Activated CD8-positive, alpha-beta memory T cell treated with anti-CD3 and anti-CD28 coated beads, Interleukin-2, amount 50 U/mL, for 4 hours (primary cell): ENCODE measurements at places on chromosomes 2 and 18.
A peak's percentile ranks its signal among the peaks of the same experiment; 100 is the strongest.

- no peak for DNase-seq
Observed at GRCh38 chr2:131659168-131659572, 131.5 kb downstream of the CCDC74A start.

- DNase-seq = no peak
Observed at GRCh38 chr18:51053814-51054213, 23.8 kb downstream of the SMAD4 start.

- DNase-seq = no peak
Observed at GRCh38 chr2:105553538-105554196, 154.8 kb upstream of the FHL2 start.

- no peak for DNase-seq
Observed at GRCh38 chr2:25587361-25587760, 86.0 kb downstream of the DTNB start.

GRCh38 chr18:3794537-3795348 lies 344.8 kb downstream of the TGIF1 start:
- no peak for DNase-seq

GRCh38 chr2:39069136-39069515 lies 51.7 kb downstream of the SOS1 start:
- DNase-seq = peak; percentile 16

DNA sequence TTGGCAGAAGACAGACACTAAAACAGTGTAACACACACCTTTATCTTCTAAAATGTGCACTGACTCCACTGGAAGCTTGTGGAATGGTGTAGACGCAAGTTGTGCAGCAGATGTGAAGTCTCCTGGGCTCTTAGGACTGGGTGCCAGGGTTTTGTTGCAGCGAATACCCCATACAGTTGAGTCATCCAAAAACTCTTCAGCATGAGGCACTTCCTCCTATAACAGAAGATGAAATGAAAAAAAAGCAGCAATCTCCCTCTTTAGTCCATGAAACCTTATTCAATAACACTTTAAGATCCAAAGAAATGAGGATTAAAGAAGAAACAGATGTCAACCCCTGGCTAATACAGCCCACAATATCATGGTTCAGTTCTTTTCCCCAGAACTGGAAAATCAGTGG lies 22.2 kb downstream of the BUB1 start:
- no peak for DNase-seq

- DNase-seq = peak; percentile 59
Observed at GRCh38 chr2:38959938-38960608, 70.4 kb downstream of the ARHGEF33 start.

DNA sequence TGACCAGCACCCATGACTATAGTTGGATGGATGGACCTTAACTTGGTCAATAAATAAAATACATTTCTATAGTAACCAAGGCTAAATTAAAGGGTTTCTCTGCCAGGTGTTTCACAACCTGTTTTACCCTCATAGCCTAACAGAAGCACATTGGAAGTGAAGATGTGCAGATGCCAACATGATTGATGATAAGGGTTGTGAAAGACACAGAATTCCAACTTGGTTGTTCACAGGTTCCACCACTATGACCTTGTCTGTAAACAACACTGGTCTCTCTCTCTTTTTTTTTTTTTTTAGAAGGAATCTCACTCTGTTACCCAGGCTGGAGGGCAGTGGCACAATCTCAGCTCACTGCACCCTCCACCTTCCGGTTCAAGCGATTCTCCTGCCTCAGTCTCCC lies 37.5 kb upstream of the PTH2R start:
- no peak for DNase-seq

DNA sequence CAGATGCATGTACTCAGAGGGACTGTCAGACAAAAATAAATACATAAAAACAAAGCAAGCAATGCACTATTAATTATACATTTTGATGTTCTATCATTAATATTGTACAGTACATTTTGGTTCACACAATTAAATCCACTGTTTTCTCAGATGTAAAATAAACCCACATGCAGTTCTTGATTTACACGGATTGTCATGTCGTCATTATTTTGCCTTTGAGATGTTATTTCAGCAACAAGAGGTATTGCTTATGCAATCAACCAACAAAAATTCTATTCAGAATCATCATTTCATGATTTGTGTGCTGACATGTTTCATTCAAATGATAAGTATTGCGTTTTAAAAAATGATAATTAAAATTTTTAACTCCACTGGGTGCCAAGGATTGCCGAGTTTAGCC lies 79.2 kb downstream of the TSHZ1 start:
- no peak for DNase-seq

DNA sequence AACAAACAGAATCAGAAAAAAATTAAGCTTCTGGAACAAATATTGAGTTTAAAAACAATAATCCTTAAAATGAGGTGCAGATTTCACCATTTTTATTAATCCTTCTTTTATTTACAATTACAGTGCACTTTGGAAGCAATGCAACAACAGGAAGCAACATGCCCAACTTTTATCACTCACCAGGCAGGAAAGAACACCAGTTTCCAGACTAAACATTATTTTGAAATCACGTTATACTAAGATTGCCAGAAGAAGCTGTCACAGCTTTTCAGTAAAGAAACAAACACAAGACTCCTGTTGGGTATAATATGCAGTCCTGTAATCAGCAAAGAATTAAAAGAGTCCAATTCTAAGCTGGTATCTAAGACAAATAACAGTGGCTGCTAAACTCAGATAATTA lies 137.9 kb upstream of the ZC3H15 start:
- no peak for DNase-seq
